Activated T-cell treated with anti-CD3 and anti-CD28 coated beads for 1 hour (primary cell): ENCODE measurements at places on chromosomes 12 and 14.

- no peak for DNase-seq
These were observed 328.0 kb upstream of the ATP2B1 start for GRCh38 chr12:90036637-90037036.

DNA sequence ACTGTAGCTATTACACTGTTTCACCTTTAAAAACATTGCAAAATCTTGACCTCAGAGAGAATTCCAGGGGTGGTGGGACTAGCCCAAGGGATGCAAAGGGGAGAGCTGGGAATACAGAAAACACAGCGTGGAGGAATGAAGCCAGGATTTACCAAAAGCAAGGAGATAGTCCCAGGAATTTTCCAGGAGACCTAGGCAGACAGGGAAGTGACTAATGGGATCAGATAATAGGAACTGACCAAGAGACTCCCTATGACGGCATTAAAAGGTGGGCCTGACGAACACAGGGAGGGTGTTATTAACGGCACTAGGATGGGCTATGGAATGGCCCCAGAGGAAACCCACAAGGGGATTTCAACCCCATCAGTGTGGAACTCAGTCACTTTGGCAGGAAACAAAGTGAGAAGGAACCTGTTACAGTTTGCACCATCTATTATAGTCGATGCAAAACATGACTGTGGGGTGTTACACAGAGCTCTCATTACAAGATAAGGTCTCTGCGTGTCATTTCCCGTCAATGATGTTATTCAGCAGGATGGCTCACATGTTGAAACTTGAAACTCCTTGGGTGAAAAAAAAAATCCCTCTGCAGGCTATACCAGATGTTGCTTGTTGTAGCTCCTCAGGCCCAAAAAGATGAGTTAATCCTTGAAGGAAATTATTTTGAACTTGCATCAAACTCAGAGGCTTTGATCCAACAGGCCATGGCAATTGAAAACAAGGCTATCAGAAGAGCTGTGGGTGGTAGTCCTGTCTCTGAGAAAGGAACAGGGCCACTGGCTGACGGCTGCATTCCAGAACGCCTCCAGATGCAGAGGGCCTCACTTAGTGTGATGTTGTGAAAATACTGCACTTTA is 58.7 kb downstream of the DRAM1 start:
- DNase-seq, result no peak

DNA sequence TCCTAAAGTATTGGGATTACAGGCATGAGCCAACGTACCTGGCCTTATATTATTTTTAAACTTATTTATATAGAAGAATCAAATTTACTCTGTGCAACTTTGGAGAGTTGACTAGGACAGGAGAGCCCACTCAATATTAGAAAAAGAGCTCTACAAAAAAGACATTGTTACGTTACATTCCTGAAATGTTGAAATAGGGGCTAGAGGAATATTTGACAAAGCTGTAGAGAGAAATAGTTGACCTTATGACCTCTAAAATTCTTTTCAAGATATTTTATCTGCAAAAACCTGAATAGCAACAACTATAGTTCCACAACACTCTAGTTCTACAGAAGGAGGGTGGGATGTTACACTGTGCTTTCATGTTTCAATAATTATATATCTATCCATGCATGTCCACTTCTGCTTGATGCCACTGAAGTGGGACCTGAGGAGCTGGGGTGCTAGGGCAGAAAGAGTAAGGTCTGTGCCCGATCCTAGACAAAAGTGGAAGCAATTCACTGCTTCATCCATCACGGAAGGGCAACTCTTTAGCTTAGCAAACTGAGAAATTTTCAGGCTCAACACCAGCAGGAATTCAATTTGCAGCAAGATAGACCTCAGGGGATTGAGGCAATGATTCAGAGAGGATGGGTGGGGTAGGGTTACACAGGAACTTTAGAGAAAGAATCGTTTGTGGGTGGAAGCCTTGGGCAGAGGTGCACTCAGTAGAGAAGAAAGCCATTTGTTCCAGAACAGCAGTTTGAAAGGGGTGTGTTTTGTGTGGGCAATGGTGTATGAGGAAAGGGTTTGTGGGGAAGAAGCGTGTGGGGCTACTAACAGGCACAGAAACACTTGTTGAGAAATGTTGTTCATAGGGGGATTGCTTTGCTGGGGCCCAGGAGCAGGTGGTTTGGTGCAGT is 16.0 kb upstream of the RNASE10 start:
- DNase-seq, result no peak

GRCh38 chr12:41288142-41288811 is 100.2 kb downstream of the PDZRN4 start:
- DNase-seq, result no peak

DNA sequence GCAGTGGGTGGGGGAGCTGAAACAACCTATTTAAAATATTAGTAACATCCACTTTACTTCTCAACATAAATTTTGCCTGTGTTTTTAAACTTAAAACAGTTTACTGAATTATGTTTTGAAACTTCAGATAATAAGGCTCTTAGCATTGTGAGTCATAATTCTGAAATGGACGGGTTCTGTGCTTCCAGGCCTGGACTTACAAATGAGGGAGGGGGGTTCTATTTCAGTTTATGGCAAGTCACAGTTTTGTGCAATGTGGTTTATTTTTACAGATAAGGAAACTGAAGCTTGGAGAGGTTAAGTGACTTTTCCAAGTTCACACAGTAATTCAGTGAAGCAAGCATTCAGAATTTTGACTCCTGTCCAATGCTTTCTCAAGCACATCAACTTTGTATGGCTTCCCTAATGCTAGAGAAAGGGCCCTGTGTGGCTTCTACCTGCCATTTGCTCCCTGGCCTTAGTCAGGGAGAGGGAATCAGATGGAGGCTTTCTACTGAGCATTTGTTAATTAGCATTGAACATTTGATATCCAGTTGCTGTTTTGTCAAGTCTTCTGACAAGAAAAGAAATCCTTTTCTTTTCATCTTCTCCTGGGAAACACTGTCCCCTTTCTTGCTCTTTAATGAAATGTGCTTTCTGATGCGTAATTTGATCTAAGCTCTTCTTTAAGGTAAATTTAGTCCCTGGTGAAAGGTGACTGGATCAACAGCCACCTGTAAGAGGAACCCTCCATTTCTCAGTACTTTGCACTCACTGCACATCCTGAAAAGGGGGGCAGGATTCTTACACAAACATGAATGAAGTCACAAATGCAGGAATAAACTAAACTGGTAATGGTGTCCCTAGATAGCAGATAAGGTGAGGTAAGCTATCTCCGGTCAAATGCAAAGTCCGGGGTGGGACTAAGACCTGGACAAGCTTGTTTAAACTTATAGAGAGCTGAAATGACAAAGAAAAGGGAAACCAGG is 2.5 kb upstream of the SALL2 start:
- no peak for DNase-seq

DNA sequence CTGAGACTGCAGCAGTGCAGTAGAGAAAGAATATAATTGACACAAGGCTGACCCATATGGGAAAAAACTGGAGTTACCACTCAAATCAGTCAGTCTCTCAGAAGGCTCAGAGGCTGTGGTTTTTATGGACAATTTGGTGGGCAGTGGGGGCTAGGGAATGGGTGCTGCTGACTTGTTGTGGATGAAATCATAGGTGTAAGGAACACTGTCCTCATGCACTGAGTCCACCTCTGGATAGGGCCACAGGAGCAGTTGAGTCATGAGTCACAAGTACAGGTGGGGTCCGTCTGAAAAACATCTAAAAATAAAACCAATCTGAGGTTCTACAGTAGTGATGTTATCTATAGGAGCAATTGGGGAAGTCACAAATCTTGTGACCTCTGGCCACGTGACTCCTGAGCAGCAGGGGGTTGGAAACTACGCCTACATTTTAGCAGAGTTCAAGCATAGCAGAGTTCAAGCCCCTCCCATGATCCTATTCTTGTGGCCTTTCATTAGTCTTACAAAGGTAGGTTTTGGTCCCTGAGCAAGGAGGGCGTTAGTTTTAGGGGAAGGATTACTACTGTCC is 18.1 kb upstream of the SGPP1 start:
- no peak for DNase-seq

GRCh38 chr14:54877015-54877702 is 25.5 kb downstream of the GCH1 start:
- no peak for DNase-seq

- DNase-seq, result no peak
These were observed 359.9 kb downstream of the NRXN3 start for GRCh38 chr14:78530078-78530477.

DNA sequence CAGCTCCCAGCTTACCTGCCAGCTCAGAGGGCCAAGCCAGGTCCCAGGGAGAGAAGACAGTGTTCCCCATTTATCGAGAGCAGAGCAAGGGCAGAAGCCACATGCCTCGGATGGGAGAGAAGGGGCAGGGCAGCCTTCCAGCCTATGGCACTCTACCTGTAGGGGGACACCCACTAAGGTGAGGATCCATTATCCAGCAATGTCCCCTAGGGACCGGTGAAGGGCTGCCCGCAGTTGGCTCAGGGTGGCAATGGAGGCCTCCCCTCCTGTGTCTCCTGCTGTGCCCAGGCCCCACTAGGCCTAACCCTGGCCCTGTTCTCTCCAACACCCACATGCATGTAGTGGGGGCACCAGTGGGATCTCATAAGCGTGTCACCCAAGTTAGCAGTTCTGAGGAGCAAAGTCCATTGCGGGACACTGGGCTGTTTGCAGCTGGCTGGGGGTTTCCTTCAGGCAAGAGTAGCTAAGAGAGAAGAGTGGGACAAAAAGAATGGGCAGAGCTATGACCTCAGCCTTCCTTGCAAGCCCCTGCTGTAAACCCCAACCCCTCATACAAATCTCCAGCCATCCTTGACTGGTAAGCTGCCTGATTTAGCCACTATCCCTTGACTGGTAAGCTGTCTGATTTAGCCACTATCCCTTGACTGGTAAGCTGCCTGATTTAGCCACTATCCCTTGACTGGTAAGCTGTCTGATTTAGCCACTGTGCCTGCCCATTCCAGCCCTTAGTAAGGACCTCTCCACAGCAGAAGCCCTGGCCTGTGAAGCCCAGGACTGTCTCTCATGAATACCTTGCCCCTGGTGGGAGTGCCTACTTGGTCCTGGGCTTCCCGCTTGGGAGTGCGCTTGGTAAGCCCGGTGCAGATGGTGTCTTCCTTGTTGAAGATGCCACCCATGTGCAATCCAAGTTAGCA is 5.2 kb upstream of the ASB2 start:
- no peak for DNase-seq

- DNase-seq, result no peak
These were observed 186.6 kb downstream of the PAX9 start for GRCh38 chr14:36848213-36848612.

DNA sequence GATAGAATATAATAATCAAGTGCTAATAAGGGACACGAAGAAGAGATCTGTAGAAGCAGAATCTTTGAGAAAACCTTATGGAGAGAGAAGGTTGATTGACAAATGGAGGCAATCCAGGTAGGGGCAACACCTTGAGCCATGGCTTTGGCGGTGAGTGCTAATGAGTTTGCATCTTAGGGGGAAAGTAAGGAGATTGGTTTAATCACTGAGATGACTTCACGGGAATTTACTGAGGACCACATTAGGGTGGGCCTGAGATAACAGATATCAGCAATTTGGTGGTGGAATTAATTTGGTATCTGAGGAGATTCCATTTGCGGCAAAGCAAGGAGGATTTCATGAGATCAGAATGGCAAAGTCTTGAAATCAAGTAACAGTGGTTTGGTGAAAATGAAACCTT is 1.8 kb upstream of the LARP4 start:
- DNase-seq, result no peak

DNA sequence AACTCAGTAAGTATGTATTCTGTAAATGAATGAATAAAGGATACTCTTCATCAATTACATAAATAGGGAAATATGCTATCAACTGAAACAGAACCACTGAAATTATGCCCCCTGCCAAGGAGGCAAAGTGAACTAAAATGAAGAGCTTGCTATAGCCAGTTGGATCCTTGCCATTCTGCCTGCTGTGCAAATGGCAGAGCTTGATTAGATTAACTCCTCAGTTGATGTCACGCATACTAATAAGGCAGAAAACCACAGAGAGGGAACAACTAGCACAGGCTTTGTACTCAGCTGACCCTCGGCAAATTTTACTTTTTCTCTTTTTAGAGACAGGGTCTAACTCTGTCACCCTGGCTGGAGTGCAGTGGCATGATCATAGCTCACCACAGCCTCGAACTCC is 36.7 kb upstream of the FERMT2 start:
- no peak for DNase-seq
